Iris pigment epithelial cell (primary cell): ENCODE measurements at places on chromosomes 5 and 9.

DNA sequence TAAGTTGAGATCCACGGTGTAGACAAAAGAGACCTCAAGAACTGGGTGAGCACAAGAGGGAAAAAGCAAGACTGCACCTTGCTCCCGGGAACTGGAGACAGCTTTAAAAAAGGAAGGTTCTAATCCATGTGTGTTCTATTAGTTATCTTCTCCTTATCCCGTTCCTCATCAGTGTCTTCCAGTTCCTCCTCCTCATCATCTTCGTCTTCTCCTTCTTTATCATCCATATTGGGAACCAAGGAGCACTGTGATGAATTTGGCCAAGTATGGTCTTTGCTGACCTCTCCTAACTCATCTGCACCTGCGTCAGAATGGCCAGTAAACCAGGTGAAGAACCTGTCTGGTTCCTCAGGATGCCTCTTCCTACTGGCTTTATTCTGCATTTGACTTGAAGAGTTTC, 22.1 kb downstream of the EHMT1 start:
- DNase-seq = no peak

DNA sequence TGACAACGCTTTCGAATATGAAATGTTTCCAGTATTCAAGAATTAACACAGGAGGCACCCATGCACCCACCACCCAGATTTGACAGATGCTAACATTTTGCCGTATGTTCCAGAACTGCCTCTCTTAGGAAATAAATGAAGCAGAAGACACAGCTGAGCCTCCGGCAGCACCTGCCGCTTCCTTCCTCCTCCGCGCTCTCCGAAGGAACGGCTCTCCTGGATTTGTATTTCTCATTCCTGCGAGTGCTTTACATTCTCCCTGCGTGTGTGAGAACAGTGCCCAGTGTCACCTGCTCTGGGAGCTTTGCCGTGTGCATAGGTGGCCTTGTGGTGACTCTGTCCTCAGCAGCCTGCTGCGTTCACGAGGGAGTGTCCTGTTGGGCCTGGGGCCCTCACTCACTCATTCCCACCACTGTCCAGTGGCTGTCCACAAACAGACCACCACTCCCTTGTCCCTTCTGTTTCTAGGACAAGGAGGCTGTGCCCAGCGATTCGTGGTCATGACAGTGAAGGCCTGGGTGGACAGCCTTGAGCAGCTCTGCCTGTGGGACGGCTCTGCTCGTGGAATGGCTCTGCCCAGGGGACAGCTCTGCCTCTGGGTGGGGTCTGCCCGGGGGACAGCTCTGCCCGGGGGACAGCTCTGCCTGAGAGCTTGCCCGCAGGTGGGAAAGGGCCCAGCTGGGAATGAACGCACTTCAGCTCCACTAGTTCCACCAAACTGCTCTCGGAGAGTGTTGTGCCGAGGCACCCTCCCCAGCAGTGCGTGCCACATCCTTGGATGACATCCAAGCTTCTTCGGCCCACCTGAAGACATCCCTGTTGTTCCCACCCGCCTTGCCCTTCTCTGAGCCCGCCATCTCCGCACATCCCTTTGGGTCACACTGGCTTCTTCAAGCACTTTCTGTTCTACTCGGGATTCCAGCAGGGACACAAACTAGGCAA, 170.5 kb upstream of the PPP1R26 start:
- no peak for DNase-seq

DNA sequence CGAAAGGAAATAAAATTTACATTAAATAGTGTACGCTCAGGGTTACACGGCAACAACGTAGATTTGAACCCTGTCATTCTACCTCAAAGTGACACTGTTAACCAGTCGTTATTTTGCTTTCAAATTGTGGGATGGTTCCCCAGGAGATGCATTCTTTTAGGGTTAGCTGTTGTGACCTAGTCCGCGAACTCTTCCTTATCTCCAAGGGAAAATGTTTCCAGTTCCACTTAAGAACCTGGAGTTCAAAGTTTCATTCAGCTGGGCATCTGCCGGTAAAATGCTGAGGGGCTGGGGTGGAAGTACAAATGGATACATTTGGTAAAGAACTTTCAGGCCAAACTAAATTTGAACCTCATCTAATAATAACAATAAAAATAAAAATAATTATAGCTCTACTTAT, 264.6 kb downstream of the NR3C1 start:
- no peak for DNase-seq

GRCh38 chr5:145943674-145944121, 7.3 kb downstream of the SH3RF2 start:
- DNase-seq = peak; percentile 53

- peak; percentile 31 for DNase-seq
Measured at GRCh38 chr9:4979239-4979638, 5.8 kb upstream of the JAK2 start.

GRCh38 chr5:146049704-146050026, 55.7 kb downstream of the PLAC8L1 start:
- no peak for DNase-seq

- DNase-seq = no peak
Measured at GRCh38 chr9:26800322-26800721, 92.3 kb downstream of the CAAP1 start.

DNA sequence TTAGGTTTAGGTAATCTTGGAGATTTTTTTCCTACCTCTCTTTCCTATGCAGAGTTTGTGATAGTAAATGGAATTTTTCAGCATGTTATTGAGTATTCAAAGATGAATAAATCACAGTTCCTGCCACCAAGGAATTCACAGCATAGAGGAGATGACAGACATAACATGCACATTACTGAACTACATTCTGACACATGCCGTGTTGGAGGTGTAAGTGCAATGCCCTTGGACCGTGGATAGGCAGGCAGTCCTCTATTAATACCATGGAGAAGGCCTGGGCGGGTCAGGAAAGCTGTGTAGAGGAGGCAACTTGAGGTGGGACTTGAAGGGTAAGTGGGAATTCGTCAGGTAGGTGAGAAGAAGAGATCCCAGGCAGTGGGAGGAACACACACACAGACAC, 43.9 kb downstream of the MCCC2 start:
- no peak for DNase-seq

GRCh38 chr9:23731353-23731752, 94.7 kb downstream of the ELAVL2 start:
- DNase-seq = no peak

DNA sequence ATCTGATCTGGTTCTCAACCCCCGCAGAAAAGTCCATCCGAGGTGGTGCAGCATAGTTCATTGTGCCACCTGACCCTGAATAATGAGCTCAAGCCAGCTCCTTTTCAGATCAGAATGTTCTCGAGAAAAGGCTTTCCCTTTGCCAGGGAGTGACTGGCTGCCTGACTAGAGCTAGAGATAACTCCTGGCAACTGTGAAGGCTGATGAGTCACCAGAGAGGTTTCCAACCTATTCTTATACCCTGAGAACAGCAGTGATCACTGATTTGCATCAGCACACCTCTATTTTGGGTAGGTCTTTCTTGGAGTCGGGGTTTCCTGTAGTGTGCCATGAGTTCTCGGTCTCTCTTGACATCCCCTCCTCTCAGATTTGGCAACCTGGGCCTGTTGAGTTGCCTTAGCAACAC, 127.9 kb downstream of the PIK3R1 start:
- DNase-seq = peak; percentile 94
